Activated CD8-positive, alpha-beta T cell treated with anti-CD3 and anti-CD28 coated beads, Interleukin-2, amount 10 ng/mL, durations not matched to agents 7 days and 5 days (primary cell): ENCODE measurements at places on chromosomes 11 and 22. TPM values are rescaled to one million over a fixed set of nuclear protein-coding genes. Genes with fewer than 3 reads are reported as not detected.
A peak's percentile ranks its signal among the peaks of the same experiment; 100 is the strongest.

DNA sequence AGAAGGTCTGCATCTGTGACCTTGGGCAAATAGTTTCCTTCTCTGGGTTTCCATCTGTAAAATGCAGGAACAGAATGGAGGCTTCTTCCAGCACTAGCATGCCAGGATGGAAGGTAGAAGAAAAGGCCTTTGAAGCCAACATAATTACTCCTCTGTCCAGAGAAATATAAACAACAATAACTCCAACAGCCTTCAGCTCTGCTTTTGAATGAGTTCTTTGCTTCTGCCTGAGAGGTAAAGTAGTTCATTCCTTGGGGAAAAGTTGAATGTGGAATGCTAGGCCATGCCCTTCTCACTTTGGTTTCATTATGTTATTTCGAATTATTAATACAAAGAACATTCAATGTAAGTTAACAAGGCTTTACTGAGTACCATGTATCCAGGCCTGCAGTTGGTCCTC, 61.2 kb upstream of the BLID start:
- DNase-seq: no peak

DNA sequence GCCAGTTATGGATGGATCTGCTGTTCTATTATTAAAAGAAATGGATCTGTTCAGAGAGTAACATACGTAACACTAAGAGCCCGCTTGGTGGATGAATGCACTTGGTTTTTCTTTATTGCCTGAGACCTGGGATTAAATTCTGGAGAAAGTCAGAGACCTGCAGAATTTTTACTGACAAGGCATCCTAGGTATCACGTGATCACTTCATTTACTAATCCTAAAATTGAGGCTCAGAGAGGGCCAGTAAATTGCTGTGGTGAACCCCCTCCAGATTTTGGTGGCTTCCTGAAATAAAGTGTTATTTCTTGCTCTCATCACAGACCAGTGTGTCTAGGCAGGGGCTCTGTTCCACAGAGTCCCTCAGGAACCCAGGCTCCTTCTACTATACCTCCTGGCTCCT, 187.9 kb upstream of the LARGE1 start:
- DNase-seq: no peak

GRCh38 chr22:37284126-37284804, 2.0 kb downstream of the CYTH4 start:
- no peak for DNase-seq

DNA sequence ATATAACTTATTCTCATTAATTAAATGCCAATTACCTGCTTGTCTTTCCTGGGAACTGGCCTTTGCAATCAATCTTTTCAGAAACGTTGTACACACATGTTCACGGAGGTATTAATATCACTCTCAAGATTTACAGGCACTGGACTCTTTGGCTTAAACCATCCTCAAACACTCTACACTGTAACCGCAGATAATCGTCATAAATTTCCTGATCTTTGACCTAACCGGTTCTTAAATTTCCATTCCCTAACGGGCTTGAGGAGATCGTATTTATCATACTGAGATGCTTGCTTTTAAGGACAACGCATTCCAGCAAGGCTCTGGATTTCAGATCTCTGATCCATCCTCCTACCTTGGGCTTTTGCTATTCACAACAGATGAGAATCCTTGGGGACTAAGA, 72.8 kb downstream of the ARL14EP start:
- DNase-seq: no peak

- DNase-seq: no peak
Measured at GRCh38 chr11:8002676-8003075, 15.5 kb downstream of the EIF3F start.

DNA sequence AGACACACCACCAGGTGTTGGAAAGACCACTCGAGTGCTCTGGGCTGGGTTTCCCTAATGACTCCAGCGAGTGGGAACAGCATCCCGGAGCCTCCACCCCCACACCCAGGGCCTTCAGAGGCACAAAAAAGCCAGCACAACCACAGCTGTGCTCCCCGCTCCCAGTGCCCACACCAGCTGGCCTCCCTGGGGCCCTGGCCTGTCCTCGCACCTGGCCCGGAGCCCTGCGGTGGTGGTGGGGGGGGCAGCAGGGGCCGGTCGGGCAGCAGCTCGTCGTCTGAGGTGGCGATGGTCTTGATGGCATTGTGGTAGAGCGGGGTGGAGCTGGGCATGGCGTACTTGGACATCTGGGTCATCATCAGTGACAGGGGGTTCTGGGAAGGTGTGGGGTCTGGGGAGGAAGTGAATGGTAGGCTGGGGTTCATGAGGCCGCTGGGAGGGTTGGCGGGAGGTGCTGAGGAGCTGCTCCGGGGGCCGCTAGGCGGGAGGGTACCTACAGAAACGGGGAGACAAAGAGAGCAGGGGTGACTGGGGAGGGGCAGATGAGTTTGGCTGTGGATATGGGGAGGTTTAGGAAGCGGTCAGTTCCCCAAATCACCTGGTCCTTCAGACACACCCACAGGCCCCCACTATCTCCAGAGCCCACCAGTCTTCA, 16.1 kb downstream of the CXCR5 start:
- DNase-seq: no peak

Gene ZNF215
- 1.3 TPM for total RNA-seq

GRCh38 chr11:117877120-117877784, 794 bp upstream of the FXYD6 start:
- no peak for DNase-seq

- no peak for DNase-seq
Measured at GRCh38 chr22:17268501-17269223, 49.4 kb upstream of the ADA2 start.

Gene KCNQ1
- 26.0 TPM for total RNA-seq

DNA sequence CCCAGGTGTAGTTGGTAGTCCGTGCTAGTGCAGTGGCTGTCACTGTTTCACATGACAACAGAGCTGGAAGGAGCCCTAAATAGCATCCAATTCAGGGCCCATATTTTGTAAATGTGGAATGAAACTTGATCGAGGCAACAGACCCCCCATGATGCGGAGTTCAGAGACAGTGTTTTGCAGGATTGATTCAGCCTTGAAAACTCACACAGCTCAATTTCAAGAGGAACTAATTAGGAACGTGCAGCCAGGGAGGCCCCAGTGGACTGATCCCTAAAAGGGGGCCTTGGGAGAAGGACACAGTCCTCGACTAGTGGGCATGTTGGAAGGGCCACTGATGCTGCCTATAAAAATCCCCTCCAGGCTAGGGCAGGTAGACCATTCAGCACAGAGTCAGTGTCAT, 61.0 kb upstream of the TTC12 start:
- DNase-seq: no peak

- DNase-seq: no peak
Measured at GRCh38 chr22:17332109-17332800, 37.0 kb upstream of the CECR2 start.

Gene OR51B2
- not detected for total RNA-seq

DNA sequence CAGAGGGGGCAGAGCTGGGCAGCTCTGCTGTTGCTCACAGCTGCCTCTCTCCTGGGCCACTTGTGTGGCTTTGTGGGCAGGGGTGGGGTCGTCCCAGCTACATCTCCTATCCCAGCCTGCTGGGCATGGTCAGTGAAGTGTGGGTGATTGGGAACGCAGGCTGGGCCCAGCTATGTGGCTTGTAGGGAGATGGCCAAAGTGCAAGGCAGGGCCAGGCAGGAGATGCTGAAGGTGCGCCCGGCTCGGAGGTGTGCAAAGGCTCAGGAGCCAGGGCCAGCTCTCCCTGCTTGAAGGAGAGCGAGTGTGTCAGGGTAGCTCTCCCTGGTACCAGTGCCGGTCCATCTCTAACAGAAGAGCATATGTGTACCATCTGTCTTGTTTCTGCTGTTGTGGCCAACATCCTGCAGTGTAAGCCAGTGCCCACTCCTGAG, 8.4 kb upstream of the RANBP1 start:
- no peak for DNase-seq

GRCh38 chr22:21003782-21004181, 1.9 kb upstream of the THAP7 start:
- DNase-seq: no peak

- DNase-seq: peak; percentile 81
Measured at GRCh38 chr11:12235947-12236743, 125.8 kb downstream of the MICAL2 start.

- DNase-seq: no peak
Measured at GRCh38 chr11:133787379-133788141, 57.8 kb downstream of the SPATA19 start.

Gene UBASH3B
- total RNA-seq: 66.6 TPM

Gene ASPHD2
- 10.0 TPM for total RNA-seq

DNA sequence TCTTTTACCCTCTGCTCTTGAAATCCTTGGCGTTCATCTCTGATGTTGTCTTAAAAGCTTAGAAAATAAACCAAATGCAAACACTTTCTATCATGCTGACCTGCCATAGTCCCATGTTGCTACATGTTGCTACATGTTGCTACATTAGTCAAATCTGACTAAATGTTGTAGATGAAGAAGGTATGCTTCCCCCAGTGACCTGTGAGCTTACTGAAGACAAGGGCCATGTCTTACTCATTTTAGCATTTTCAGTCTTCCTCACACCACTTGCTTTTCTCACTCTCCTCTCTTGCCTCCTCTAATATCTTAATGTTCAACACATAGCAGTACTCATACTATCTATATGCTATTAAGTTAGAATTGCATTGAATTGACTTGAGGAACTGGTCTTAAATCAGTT, 346.4 kb upstream of the MTNR1B start:
- DNase-seq: no peak

GRCh38 chr11:134657631-134658030, 245.6 kb upstream of the B3GAT1 start:
- no peak for DNase-seq

- DNase-seq: no peak
Measured at GRCh38 chr22:17665854-17666253, 27.3 kb downstream of the BCL2L13 start.

Gene OR56A1
- total RNA-seq: not detected

Gene RHOD
- total RNA-seq: not detected

DNA sequence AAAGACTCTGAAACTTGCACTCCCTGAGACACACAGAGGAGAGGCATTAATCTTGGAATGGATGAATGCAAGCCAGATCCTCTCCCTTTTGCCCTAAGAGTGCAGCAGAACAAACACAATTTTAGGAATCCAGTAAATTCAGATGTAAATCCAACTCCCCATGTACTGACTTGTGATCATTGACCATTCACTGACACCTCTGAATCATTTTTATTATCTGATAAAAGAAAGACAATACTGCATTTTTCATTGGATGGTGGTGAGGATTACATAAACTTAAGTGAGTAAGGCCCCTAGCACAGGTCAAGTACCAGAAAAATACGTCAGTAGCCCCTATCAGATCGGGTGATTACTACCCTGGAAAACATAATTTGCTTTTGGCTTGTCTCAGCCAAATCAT, 782.9 kb upstream of the API5 start:
- DNase-seq: no peak

- no peak for DNase-seq
Measured at GRCh38 chr11:65557280-65558001, 718 bp downstream of the LTBP3 start.

Gene PTGDR2
- total RNA-seq: 3.4 TPM

DNA sequence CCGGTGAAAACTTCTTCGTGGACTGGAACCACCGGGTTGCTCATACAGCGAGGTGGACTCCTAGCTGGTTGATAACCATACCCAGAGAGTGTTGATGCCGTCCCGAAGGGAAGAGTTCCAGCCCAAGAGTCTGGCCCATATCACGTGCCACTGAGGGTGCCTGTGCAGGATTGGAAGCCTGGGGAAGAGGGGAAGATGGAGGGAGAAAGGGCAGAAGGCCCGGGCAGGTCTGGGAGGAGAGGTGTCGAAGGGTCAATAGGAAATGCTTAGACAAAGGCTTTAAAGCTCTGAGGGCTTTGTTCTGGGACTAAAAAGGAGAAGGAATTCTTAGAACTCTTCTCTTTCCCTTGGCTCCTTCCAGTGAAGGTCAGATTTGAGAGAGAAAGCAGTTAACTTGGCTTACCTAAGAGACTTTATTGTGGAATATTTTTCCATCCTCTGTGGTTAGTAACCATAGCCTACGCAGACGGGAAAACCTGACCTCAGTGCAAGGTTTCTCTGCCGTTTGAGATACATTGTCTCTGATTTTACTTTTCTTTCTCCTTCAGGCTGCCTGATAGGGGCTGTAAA, 70.5 kb downstream of the JAM3 start:
- DNase-seq: no peak

GRCh38 chr11:46338636-46338987, 8.7 kb upstream of the DGKZ start:
- DNase-seq: no peak

DNA sequence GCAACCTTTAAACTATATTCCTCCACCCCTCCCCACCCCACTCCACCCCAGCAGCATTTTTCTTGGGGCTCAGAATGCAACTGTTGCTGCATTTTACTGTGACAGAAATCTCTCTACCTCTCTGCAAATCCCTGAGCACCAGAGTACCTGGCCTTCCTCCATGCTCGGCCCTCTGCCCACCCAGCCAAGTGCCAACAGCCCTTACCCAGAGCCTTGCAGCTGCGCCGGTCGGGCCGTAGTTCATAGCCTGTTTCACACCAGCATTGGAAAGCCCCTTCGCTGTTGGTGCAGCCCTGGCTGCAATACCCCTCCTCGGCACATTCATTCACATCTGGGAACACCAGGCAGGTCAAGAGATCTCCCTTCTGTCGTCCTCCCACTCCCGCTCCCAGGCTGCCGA, 23.4 kb downstream of the LRP4 start:
- DNase-seq: no peak

Gene C22orf42
- not detected for total RNA-seq

DNA sequence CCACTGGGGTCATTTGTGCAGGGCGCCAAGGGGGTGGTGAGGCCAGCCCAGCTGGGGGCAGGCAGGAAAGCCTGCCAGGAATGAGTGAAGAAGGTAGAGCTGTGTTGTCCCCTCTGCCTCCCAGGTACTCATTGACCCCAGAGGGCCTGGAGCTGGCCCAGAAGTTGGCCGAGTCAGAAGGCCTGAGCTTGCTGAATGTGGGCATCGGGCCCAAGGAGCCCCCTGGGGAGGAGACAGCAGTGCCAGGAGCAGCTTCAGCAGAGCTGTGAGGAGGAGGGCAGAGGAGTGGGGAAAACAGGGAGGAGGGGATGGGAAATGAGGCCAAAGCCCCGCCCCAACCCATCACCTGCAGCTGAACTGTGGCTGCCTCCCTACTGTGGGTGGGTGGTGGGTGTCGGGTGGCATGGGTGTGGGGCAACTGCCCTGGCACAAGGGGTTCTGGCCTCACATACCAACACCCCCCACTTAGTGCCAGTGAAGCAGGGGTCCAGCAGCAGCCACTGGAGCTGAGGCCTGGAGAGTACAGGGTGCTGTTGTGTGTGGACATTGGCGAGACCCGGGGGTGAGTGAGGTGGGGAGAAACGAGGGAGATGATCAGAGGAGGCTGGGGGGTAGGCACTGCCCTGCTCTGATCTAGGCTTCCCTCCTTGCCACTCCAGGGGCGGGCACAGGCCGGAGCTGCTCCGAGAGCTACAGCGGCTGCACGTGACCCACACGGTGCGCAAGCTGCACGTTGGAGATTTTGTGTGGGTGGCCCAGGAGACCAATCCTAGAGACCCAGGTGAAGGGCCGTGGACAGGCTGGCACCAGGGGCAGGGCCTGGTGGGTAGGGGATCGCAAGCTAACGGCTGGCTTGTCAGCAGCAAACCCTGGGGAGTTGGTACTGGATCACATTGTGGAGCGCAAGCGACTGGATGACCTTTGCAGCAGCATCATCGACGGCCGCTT, 3.0 kb downstream of the MUS81 start:
- no peak for DNase-seq
